ENCODE measurements at places on chromosomes 1 and 21.

DNA sequence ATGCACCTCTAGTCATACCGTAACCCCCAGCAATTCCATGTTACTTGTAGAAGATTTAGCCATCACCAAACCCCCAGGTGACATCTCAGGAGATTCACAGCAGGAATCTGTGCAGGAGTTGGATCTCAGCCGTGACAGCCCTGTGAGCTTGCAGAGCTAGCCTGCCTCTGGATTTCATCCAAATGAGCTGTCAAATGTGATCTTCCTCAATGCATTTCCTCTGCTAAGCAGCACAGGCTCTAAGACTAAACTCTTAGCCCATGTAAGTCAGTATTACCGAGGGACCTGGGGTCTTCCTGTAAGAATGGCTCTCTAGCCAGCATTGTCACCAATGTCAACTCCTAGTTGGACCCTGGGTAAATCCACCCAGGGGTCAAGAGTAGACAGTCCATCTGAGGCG lies 41.7 kb downstream of the UMODL1 start:
- DNase-seq: no peak

GRCh38 chr1:228964178-228965089 lies 229.2 kb downstream of the RHOU start:
- no peak for DNase-seq

DNA sequence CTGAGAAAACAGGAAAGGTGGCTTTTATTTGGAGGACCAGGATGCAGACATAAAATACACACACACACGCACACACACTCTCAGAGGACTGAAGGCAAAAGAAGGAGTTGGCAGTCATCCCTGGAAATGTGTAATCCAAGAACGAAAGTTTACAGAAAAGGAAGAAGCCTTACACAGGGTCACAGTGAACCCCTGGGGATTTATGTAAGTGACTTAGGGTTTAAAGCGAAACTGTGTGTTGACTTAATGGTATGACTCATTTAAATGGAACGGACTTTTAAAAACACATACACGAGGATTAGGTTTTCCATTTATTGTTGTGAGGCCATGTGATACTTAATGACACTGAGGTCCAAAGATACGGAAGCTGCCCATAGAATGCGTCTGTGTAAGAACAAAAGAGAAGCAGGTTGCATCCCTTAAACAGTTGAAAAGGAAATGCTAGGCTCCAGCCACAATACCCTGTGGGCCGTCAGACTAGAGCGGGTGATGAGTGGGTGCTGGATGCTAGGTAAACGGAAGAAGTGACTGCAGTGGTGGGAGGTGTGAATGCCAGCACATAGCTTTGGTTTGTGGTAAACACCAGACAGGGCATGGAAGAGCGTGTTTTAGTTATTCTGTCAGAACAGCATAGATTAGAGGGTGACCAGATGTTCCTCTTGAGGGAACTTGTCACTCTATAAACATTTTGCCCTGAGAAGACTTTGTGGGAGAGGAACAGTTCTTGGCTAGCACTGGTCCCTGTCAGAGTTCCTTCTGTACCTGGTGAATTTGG lies 21.6 kb upstream of the BCL10 start:
- DNase-seq: no peak

- DNase-seq: no peak
Measured at GRCh38 chr21:42406201-42406621, 2.5 kb downstream of the UBASH3A start.

DNA sequence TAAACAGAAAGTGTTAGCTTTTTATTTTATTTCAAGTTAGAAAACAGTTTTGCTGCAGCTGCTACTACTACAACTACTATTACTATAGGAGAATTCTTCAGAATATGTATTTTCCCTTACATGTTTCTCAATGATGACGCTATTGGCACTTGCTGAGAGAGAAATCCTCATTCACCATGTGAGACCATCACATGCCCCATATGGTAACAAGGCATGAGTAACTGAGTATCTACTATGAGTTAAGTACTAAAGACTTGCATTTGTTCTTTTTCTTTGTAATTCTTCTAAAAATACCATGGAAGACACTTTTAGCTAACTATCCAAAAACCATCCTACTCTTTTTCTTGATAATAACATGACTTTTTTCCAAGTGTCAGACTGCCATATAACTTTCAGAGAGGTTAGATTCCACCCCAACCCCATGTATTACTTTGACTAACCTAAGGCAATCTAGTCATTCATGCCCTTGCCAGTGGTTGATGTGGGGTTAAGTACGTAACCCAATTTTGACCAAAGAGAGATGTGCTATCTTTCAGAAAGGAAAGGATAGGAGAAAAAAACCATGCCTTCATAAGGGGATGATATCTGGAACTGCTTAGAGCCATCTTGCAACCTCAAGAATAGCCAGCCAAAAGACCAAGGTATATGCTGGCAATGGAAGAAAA lies 42.9 kb downstream of the COP1 start:
- DNase-seq: no peak

DNA sequence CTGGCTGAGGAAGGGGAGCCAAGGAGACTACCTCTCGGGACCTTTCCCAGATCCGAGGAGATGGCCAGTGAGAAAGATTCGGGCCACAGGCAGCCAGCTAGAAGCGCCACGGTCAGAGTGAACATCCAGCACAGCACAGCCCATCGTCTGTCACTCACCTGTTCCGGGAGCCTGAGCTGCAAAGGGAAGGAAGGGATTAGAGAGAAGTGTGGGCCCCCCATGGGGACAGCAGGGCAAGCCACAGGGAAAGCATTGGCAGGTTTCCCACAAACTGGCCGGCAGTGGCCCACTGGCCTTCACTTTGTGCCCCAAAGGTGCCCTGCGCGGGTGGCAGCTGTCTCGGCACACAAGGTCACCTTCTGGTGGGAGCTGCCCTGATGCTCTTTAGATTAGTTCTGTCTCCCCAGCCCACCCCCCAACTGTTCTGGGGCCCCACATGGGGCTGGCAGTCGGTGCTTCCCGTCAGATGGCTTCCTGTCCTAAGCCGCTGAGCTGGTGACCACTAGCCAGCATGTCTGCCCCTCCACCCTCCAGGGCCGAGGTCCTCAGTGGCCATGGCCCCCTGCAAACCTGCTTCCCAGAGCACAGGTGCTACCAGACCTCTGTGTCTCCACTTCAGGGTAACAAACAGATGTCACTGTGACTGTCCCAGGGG lies 56.7 kb downstream of the LACTBL1 start:
- DNase-seq: no peak

- DNase-seq: no peak
Measured at GRCh38 chr1:225691377-225691776, 38.5 kb upstream of the ENAH start.

GRCh38 chr1:1441002-1441888 lies 5.8 kb downstream of the VWA1 start:
- peak; percentile 20 for DNase-seq

DNA sequence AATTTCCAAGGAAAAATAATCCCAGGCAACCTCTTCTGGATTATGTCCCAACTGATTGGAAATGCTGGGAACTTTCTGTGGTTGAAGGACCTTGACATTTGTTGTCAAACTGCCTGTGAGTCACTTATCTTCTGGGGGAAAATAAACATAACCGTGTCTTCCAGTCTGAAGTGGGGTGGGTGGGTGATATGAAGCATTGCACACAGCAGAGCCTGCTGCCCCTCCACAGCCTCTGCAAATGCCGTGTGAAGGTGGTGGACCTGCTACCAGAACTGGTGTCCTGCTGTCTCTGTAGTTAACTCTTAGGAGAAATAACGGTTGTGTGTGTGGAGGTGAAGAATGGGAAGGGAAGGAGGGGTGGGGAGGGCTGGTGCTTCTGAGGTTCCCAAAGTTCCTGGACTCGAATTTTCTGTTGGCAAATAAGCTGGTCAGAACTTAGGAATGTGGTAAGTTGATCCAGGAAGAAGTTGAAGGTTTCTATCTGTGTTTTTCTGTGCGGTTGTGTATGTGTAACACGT lies 23.2 kb downstream of the GALNT2 start:
- DNase-seq: no peak

- DNase-seq: no peak
Measured at GRCh38 chr1:51058858-51059257, 43.2 kb upstream of the C1orf185 start.

- no peak for DNase-seq
Measured at GRCh38 chr1:89697383-89697782, 64.5 kb downstream of the LRRC8C start.

- DNase-seq: no peak
Measured at GRCh38 chr1:59393211-59394180, 96.6 kb downstream of the FGGY start.

All from GOT3 (cell line).